ENCODE measurements at places on chromosomes 16 and 17. TPM values are rescaled to one million over a fixed set of nuclear protein-coding genes. Genes with fewer than 3 reads are reported as not detected.
A peak's percentile ranks its signal among the peaks of the same experiment; 100 is the strongest.

The FAM171A2 gene
- total RNA-seq = 89.5 TPM

The PYY gene
- total RNA-seq = not detected

DNA sequence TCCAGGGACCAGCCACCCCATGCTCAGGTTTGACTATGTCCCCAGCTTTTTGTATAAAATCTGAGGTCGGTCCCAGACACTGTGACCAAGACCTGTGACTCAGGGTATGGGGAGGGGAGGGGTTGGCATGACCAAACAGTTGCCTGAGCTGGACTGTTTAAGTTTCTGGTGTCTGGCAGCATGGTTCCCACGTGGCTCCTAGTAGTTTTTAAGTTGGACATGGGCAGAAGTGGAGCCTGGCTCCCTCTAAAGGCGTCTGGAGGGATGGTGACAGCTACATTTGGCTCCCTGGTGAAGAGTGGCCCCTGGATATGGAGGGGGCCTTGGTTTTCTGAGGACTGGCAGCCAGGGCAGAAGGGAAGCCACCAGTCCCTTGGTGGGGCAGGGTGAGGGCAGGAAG, 7.9 kb downstream of the SMCR8 start:
- DNase-seq = no peak

DNA sequence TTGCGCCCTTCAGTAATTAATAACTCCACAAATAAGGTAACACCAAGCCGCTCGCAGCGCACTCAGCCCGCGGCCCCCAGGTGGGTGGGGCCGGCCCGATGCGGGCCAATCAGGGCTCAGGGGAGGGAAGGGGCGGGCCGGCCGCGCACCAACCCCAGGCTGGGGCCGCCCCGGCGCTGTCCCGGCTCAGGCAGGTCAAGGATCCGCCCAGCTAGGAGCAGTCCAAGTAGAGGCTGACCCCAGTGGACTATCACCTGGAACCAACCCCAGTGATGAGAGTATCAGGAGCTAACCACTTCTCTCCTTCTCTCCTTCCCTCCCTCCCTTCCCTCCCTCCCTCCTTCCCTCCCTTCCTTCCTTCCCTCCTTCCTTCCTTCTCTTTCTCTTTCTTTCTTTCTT, 110.8 kb downstream of the C16orf78 start:
- no peak for DNase-seq

DNA sequence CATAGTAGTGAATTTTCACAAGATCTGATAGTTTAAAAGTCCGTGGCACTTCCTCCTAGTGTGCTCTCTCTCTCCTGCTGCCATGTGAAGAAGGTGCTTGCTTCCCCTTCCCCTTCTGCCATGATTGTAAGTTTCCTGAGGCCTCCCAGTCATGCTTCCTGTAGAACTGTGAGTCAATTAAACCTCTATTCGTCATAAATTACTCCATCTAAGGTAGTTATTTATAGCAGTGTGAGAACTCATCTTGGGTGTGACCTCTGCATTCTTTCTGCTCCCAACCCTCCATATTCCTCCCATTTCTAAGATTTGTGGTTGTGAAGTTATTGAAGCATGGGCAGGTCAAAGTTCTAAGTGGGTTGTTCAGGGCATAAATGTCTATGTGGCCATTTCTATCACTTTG, 62.1 kb upstream of the ADAMTS18 start:
- DNase-seq = no peak

DNA sequence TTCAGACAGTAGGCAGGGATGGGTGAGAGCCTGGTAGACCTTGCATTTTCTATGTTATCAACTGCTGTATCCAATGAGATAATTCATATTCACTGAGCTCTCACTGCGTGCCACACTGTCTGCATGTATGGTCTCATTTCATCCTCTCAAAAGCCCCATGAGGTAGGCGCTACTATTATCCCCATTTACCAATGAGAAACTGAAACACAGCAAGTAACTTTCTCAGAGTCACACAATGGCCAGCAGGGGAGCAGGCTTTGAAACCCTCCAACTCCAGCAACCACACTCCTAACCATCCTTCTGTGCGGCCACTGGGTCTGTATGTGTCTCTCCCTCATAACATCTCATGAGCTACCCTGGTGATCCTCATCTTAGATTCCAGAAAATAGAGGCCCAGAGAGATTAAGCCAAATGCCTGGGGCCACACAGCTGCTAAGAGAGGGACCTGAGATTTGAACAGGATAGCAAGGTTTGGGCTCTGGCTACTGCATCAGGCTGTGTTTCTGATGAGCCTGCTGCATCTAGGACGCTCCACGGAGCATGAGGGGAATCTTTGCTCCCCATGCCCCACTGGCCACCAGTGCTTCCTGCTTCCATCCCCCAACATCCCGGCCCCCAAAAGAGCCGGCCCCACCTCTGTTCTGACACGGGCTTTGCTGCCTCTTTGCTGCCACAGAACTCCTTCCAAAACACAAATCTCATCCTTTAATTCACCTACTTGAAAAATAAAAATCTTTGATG, 3.2 kb downstream of the CCR7 start:
- DNase-seq = no peak

DNA sequence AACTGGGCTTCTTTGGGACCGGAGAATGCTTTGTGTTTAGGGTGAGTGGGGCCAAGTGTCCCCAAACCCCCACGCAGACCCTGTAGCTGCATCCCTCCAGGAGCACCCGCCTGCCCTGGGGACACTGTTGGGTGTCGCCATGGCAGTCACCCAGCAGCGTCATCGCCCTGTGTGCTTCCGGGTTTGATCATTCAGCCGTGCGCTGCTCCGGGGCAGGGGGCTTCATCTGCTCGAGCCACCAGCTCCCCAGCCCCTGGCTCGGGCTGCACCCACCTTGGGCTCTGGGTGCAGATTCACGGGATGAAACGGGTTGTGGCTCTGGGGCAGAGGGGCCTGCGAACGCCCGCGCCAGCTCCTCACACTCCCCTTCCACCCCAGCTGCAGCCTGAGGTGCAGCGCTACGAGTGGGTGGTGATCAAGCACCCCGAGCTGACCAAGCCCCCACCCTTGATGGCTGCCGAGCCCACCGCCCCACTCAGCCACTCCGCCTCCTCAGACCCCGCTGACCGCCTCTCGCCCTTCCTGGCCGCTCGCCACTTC, 13.8 kb upstream of the ATP6V0C start:
- no peak for DNase-seq

GRCh38 chr17:8125154-8125946, 1.4 kb upstream of the HES7 start:
- DNase-seq = peak; percentile 77

DNA sequence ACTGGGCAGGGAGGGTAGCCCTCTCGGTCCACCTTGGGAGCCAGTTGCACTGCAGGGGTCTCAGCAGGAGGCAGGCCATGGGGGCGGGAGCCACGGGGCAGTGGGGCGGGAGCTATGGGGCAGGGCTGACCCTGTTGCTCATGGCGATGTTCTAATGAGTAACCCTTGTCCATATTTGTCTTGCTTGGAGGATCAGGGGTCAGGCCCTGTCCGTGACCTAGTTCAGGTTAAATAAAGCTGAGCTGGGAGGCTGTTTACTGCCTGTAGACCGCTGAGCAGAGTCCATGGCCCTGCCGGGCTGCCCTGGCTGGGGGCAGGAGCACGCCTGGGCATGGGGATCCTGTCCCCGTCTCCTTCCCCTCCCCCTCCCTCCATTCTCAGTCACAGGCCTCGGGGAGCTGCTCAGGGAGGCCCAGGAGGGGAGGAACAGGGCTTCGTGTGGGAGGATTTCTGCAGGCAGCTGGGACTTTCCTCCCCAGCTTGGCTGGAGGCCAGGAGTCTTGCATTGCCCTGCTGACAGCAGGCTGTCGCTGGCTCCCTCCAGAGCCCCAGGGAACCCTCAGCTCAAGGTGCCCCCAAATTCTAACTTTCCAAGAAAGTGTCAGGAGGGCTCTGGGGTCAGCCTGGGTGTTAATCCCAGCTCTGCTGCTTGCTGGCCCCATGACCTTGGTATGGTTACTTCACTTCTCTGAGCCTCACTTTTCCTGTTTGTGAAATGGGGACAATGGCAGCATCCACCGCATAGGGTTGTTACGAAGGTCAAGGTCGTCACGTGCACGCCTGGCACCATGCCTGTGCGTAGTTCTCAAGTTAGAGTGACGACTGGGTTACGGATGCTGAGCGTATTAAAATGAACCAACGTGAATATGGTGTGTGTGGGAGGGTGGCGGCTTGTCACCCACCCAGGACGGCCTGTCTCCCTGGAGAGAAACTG, 6.1 kb upstream of the SERPINF2 start:
- peak; percentile 69 for DNase-seq

DNA sequence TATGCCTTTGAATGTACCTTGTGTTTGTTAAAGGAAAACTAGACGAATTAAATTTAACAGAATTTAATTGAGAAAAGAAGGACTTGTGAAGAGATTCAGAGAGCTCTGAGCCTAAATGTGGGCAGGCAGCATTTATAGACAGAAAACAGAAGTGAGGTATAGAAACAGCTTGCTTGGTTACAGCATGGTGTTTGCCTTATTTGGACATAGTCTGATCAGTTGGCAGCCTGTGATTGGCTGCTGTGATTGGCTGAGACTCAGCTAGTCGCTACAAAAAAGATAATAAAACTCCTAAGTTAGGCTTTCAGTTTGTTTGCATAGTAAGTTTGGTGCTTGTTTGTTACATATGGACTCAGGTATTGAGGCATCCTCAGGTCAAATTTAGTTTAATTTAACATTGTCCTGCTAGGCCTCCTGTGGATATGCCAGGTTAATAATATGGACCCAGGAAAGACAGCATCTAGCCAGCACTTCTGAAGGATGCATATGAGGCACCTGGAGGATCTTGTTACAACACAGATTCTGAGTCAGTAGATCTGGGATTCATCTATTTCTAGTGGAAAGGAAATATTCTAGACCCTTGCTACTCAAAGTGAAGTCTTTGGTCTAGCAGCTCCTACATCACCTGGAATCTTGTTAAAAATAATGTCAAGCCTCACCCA, 43.4 kb downstream of the SLFN5 start:
- no peak for DNase-seq

The MLKL gene
- 1.4 TPM for total RNA-seq

- DNase-seq = no peak
Measured at GRCh38 chr16:80202831-80203413, 337.9 kb upstream of the DYNLRB2 start.

- DNase-seq = no peak
Measured at GRCh38 chr16:89074803-89075688, 18.6 kb upstream of the ACSF3 start.

The SLC16A5 gene
- total RNA-seq = 0.88 TPM

The VMO1 gene
- total RNA-seq = not detected

DNA sequence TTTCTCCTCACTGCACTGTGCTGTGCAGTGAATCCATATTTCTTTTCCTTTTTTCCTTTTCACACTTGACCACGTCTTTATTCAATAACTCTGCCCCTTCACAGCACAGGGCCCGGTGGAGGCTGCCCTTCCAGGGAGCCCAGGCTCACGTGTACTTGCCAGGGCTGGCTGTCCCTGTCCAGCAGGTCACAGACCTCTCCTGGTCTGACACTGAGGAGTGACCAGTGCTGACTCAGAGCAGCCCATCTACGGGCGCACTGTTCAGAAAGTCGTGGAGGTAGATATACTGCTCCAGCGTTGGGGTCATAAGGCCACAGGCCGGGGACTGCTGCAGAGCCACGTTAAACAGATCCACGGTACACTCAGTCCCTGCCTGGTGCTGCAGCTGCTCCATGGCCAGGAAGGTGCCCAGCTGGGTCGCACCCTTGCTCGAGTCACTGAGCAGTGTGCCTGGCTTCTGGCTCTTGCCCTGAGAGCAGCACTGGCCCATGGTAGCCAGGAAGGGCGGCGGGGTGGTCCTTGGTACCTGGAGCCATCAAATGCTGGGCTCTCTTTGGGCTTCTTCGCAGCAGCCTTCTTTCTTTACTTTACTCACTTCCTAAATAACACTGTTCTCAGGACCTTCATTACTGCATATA, 531.7 kb downstream of the CDH13 start:
- DNase-seq = no peak

DNA sequence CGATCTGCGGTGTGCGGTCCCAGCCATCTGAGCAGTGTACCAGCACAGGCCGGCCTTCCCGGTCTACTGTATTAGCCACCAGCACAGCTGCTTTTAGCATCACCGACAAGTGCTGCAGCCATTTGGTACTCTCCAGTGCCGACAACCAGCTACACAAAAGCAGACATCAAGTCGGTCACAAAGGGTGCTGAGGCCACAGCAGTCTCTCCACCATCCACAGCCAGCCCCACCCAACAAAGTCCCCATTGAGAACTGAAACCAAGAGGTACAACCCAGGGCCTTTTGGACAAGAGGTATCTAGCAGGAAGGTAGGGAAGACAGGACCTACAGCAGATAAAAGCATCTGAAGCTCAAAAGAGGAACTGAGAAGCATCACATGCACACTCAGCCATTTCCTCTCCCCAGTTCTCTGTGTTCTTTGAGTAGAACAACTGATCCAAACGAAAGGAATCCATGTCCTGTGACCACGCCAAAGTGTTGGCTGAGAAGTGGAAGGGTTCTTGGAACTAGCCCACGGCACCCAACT, 9.5 kb downstream of the MTMR4 start:
- DNase-seq = no peak

- DNase-seq = peak; percentile 18
Measured at GRCh38 chr16:57984443-57985203, 13.7 kb upstream of the CNGB1 start.

DNA sequence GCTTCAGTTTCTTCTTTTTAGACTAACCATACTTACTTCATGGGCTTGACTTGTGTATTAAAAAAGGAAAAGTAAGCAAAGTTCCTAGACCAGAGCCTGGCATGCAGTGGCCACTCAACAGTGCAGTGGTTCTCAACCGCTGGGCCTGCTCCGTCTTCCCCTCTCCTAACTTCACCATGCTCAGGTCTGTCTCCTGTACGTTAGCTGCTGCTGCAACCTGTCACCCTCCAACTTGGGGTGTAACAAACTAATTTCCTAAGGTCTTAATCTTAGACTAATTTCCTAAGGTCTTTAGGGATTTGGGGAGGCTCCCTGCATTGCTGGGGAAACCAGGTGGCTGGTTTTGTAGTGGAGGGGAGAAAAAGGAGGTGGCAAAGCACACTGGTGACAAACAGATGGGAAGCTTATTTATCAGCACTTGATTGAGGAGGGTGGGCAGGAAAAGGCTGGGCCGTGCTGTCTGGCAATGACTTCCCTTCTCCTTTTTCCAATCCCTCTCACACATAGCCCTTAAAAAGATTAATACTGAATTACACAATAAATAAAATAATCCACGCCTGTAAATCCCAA, 2.2 kb upstream of the ARL4D start:
- DNase-seq = no peak

GRCh38 chr17:34245351-34245905, 9.7 kb upstream of the CCL2 start:
- no peak for DNase-seq
